ENCODE measurements at places on chromosomes 7 and 10. TPM values are rescaled to one million over a fixed set of nuclear protein-coding genes. Genes with fewer than 3 reads are reported as not detected.

The PNPLA8 gene
- total RNA-seq, result 18.8 TPM

The NKX1-2 gene
- not detected for total RNA-seq

The ASB15 gene
- not detected for total RNA-seq

GRCh38 chr10:78510566-78511323 lies 477.1 kb downstream of the RPS24 start:
- DNase-seq, result no peak

DNA sequence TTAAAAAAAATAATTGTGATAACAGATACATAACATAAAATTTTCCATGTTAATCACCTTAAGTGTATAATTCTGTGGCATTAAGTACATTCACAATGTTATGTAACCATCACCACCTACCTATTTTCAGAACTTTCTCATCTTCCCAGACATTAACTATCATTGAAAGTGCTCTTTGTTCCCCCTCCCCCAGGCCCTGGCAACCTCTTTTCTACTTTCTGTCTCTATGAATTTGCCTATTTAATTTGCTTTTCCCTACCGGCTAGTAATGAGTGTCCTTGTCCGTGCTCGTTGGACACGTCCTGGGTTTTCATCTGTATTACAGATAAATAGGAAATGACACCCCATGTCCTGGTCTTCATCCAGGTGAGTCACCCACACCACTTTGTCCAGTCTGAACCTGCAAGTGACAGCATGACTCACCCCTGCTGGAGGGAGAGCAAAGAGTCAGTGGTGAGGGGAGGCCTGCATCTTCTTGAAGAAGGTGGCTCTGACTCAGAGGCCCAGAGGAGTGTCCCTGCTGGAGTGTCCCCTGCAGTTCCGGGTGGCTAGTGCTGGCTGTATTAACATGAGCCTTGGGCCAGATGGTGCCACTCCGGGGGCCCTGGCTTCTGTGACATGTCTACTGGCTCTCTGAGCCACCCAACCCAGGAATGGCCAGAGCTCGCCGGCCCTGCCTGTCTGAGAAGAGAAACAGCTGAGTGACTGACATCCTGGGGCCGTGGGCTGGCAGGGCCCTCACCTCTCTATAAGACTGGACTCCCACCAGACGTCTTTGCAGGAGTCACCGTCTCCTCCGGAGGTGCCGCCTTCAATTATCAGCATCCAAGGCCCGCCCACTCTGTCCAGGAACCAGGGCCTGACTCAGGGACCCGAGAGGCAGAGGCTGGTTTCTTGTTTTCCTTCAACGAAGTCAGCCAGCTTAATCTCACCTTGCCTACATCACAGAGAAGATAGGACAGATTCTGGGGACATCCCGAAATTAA lies 503.2 kb upstream of the MKI67 start:
- no peak for DNase-seq

DNA sequence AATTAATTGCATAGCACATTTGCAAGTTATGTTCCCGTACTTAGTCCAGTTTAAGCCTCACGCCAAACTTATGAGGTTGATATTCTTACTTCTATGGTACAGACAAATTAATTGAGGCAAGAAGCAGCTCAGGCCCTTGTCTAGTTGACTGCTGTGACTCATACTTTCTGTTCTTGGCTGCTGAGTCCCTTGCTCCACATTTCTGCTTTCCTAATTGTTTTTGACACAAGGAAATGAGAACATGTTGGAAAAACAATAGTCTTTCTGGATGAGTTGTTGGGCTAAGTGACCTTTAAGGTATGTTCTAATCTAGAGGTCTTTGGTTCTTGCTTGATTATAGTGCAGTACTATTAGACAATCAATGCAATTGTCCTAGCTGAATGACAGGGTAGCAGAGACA lies 331.8 kb downstream of the NRG3 start:
- DNase-seq, result no peak

DNA sequence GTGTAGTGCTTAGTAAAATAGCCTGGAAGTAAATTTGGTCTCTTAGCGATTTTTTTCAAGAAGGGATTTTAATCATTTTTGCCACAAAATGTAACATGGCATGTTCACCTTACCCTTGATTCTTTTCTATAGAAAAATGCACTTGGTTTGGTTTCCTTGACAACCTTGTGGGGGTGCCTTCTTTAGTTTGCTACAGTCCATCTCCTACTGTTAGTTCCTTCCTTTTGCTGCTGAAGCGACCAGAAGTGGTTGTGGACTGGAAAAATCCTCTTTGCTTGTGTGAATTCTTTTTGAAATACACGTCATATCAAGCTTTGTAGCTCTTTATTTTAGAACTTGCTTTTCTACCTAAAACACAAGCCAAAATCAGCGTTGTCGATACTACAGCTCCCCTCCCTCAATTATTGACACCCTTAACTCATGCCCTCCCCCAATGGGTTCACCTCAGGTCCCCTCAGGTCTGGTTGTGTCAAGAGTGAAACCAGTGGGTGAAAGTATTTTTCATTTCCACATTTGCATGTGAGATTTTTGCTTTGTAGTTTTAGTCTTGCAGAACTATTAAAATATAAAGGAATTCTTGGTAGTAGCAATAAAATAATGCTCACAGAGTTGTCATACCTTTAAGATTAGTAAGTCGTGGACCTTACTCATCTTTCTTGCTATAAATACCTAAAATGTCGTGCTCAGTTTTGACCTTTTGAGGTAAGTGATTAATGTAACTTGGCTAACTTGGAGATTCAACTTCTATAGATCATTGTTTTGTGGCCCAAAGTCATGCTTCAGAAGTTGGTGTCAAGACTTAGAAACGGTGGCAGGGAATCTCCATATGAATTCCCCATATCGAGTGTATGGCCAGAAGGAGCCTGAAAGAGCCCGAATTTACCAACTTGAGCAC lies 1.5 kb downstream of the ACTR3B start:
- no peak for DNase-seq

The NEUROG3 gene
- total RNA-seq, result not detected

The ST8SIA6 gene
- total RNA-seq, result not detected

The AKR1C8 gene
- not detected for total RNA-seq

- no peak for DNase-seq
These were observed 37.8 kb upstream of the CACUL1 start for GRCh38 chr10:118792526-118792925.

The RBP4 gene
- not detected for total RNA-seq

- DNase-seq, result no peak
These were observed 20.4 kb downstream of the CSGALNACT2 start for GRCh38 chr10:43158636-43159035.

The TCF7L2 gene
- 2.0 TPM for total RNA-seq

DNA sequence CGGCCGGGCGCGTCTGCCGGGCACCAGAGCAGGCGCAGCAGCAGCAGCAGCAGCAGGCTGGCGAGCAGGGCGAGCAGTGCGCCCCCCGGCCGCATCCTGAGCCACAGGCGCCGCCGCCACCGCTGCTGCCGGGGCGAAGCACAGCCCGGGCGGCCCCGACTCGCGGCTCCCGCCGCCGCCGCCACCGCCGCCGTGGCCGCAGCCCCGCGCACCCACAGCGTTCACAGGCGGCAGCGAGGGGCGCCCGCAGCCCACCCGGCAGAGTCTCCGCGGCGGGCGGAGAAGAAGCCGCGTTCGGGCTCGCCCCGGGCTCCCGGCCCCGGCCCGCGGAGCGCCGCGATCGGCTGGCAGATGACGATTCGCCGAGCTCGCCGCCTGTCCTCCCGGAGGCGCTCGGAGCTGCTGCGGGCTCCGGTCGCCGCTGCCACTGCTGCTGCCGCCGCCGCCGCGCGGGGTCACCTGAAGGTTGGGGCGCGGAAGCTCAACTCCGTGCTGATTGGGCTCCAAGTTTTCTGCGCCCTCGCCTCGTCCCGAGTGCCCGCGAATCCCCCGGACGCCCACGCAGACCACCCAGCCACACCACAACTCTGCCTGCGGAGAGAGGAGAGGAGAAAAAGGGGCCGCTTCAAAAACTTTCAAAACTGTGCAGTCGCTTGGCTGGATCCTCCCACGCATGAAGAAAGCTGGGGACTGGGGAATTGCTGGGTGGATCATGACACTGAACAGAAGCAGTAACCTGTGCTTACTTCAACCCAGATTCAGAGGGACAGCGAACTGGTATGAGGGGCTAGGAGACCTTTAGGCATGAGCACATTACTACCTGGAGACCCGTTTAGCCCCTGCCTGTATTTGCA lies at the start of gene ST8SIA6:
Gene ST8SIA6 (minus strand): TSS at position 435 of the 854 bp plus-strand sequence. CDS start 340 bp downstream, at position 95.
- peak; percentile 62 for DNase-seq

DNA sequence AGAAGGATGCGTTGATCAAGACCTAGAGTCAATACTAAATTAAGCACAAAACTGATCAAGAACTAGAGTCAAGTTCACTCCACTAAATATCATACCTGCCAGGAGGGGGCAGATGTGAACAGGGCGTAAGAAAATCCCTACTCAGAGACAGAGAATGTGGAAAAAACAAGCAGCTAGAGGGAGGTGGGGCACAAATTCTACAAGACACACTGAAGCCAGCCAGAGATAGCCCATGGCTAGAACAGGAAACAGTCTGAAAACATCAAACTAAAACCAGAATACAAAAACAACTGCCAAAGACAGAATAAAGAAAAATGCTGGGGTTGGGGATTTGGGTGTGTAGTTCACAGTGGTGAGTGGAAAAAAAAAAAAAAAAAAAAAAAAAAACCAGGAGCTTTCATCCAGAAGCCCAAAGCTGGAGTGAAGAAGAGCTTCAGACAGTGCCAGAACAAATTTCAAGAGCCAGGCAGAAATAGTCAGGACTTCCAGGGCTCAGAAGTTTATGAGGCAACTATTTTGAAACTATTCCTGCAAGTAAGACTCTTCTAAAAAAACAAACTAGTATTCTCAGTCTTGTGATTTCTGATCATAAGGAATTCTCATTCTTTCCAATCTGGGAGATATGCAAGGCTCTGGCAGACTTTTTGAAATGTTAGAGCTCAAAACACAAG lies 118.3 kb downstream of the CCDC71L start:
- peak; percentile 76 for DNase-seq

DNA sequence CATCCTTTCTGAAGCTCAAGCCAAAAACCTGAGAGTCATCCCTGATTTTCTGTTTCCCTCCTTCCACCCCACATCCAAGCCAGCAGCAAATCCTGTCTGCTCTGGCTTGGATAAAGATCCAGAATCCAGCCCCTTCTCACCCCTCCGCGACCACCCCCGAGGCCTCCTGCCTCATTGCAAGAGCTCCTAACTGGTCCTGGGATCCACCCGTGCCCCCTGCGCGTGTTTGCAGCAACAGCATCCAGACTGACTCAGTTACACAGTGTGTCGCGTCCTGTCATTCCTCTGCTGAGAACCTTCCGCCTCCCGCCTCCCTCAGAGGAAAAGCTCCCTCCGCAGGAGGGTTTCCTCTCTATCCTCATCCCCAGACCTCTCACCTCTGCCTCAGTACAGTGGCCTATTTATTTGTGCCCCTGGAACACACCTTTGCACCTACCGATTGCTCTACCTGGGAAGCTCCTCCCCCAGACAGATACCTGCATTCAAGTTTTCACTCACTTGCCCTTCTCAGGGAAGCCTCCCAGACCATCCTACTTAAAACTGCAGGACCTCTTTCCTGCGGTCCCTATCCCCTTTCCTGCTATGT lies 21.6 kb upstream of the GRID1 start:
- no peak for DNase-seq

GRCh38 chr10:3757638-3758490 lies 27.1 kb downstream of the KLF6 start:
- peak; percentile 84 for DNase-seq

- no peak for DNase-seq
These were observed 19.7 kb downstream of the UBE3C start for GRCh38 chr7:157158400-157158799.

DNA sequence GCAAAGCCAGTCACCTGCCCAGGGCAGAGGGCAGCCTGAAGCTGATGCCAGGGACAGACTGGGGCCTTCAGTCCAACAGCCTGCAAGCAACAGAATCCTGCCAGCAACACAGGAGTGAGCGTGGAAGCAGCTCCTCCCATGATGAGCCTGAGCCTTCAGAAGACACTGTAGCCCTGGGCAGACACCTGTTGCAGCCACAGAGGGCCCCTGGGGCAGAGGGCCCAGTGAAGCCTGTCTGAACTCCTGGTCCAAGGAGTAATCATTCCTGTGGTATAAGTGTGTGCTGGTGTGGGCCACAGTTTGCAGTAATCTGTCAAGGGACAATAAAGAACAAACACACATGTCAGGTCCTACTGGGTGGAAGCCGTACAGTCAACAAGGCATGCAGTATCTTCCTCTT lies 2.9 kb upstream of the PFKP start:
- no peak for DNase-seq

The VSTM4 gene
- not detected for total RNA-seq

DNA sequence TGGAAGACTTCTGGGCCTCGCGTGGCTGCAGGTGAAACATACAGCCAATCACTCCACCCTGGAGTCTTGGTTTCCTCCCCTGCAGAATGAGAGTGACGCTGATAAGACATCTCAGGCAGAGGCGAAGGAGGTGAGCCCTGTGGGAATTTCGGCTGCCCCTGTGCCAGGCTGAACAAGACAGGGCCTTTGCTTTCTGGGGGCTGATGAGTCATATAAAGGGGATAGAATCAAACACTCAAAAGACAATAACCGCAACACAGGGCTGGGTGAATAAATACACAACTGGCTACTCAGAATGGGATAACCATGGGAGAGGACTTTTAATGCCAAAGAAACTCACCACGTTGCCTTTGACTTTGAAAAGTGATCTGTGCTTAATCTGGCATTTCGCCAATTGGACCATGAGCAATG lies 143.8 kb downstream of the KCNMA1 start:
- DNase-seq, result no peak

DNA sequence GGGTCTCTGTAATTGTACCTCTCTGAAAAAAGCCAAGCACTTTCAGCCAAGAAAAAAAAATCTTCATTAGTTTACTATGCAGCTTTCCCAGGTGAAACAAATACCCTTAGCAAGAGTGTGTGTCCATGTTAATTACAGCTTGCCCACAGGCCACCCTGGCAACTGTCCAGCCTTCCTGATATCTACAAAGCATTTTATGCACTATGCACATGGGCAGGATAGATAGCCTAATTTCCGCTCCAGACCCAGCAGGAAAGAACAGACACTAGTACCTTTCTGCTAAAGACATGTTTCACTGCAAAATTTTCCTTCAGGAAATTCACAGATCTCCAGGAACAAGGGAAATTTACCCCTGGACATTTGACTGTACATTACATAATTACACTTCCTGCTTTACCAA lies 24.4 kb downstream of the CACNA2D1 start:
- no peak for DNase-seq

DNA sequence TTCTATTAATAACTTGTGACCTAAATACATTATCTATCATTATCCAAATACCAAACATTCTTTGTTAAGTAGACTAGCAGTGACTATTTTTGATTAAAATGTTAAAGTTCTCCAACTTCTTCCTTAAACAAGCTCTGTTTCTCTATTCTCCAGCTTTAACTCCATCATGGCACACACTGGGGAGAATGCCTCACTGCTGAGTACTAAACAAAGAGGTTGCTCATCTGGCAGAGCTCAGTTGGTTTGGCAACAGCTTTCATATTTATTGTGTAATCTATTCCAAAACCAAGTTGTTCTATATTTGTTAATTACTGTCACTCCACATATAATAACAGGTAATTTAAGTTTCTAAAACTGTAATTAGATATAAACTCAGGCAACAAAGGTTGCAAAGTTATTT lies 89.6 kb downstream of the USP6NL start:
- no peak for DNase-seq

The HOXA4 gene
- 0.14 TPM for total RNA-seq

The ACTR3C gene
- 3.1 TPM for total RNA-seq

GRCh38 chr7:41540601-41541000 lies 162.3 kb downstream of the INHBA start:
- no peak for DNase-seq
